ENCODE measurements at places on chromosomes 13 and 19.

DNA sequence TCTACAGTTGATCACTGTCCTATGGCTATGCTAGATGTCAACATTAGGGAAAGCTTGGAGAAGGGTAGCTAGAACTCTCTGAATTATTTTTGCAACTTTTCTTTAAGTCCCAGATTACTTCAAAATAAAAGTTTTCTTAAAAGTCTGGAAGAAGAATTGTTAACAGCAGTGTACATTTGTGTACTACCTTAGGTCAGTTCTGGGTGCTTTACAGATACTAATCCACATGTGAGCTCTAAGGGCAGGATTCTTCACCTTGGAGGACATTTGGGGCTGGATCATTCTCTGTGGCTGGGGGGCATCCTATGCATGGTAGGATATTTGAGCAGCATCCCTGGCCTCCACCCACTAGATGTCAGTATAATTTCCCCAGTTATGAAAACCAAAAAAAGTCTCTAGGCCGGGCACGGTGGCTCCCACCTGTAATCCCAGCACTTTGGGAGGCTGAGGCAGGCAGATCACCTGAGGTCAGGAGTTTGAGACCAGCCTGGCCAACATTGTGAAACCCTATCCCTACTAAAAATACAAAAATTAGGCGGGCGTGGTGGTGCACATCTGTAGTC lies 2.8 kb downstream of the BRME1 start:
- DNase-seq = no peak

GRCh38 chr19:7460562-7460966 lies 28.3 kb downstream of the PEX11G start:
- DNase-seq = no peak

DNA sequence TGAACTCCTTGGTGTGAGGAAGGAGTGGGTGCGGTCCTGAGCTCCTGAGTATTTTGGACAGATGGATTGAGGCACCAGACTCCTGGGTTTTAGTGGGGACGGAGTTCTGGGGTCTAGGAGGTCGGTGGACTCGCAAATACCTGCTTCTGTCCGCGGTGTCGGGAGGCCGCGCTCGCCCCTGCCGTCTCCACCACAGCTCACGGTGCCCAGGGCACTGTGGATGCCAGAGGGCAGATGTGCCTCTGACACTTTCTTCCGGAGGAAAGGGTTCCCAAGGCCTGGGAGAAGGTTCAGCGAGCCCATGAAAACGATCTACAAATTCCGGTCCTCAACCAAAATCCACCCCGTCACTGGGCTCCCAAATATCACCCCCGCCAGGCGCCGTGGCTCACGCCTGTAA lies 3.3 kb downstream of the TULP2 start:
- no peak for DNase-seq

DNA sequence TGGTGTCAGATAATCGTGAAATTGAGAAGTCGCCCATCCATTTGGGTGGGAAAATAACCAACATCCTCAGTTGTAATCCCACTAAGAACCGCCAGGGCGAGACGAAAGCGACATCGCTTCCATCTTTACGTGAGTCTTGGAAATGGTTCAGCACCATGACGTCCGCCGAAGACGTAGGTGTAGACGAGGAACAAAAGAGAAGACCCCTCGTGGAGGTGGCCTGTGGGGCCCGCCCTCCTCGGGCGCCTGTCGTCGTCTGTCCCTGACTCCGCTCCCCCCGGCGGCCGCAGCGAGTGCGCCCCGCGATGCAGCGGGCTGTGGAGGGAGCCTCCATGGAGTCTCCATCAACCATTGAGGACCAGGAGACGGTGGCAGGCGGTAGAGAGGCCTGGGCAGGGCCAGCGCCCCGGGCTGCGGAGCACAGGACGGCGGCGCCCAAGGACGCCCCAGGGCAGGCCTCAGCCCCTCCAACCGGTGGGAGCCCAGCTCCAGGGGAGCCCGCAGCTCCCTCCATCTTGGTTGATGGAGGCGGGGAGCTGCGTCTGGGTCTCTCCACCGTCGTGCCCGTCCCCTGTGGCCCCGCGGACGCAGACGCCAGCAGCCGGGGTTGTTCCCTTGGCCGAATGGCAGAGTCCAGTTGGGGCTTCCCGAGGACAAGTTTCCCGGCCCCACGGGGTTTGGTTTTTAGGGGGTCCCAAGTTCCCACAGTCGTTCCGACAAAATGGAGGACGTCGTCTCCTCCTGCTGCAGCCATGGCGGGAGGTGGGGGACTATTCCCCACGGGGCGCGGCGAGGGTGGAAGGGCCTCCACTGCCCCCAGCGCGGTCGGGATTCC lies 990 bp upstream of the ZMYM2 start:
- peak; percentile 48 for DNase-seq

DNA sequence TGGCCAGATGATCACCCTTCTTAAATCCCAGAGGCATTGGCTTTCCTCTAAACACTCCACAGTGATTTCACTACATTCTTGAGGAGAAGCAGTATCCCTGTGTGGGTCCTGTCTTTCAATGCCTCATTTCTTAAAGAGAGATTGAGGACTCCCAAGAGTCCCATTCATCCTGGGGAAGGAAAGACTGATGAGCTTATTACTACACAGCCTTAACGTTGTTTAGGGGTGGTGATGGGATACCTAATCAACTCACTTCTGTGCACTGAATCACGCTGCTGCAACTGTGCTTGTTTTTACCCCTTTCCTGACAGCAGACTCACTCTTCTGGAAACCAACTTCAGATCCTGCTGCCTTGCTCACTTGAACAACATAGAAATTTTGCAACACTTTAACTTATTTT lies 203.1 kb downstream of the RGCC start:
- no peak for DNase-seq

- DNase-seq = no peak
These were observed 11.3 kb downstream of the ELAVL1 start for GRCh38 chr19:7994114-7994513.

DNA sequence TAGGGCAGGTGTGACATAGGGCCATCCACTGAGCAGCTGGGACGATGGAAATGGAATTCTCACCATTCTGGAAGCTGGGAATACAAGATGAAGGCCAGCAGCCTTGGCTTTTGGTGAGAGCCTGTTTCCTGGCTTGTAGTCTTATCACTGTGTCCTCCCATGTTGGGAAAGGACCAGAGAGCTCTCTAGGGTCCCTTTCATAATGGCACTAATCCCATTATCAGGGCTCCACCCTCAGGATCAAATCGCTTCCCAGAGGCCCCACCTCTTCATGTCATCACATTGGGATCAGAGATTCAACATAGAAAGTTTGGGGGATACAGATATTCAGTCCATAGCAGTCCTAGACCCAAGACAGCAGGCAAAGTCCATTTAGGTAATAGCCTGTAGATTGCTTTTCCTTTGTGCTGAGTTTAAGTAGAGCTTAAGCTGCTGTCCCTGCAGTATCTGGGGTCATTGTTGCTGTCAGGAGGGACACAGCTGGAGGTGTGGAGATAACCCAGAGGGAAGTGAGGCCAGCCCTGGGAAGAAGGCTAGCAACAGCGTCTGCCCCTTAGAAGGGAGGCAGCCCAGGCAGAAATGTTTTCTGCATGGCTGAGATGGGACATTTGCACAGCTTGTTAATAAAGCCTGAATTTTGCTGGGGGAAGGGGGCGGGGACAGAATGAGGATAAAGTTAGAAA lies 136.5 kb upstream of the GPR12 start:
- no peak for DNase-seq

DNA sequence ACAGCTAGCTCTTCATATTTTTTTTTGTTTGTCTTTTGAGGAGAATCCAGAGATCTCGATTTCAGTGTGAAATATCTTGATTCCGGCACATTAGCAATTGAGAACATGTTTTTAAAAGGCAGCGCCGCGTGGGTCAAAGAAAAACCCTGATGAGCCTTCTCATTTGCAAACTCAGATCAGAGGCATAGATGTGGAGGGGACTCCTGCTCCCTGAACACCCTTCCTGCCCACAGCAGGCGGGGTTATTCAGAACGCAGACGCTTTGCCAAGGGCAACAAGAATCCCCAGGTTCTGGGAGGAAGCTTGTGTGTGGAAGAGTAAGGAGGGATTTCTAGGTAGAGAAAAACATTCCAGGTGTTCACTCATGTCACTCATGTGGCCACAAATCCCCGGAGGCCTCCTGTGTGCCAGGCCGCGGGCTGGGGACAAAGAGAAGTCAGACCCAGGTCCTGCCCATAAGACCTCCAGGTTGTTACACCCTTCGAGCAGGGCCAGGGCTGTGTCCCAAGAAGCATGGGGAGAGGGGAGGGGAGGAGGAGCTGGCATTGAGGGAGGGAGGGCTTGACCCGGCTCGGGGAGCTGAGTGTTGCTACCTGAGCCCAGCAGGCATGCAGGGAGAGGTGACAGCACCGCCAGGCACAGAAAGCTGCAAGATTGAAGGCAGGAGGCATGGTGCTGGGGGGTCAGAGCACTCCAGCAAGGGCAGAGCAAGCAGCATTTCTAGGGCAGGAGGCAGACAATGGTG lies 15.9 kb upstream of the IGLON5 start:
- no peak for DNase-seq

GRCh38 chr13:100608906-100609305 lies 20.3 kb upstream of the GGACT start:
- no peak for DNase-seq
